Hematopoietic multipotent progenitor cell treated with erythropoietin and hydrocortisone succinate and interleukin-3 and kit ligand, for 15 days (in vitro differentiated cells): ENCODE measurements at places on chromosomes 7 and 10.

GRCh38 chr7:157077021-157077420, 61.7 kb upstream of the UBE3C start:
- no peak for DNase-seq

DNA sequence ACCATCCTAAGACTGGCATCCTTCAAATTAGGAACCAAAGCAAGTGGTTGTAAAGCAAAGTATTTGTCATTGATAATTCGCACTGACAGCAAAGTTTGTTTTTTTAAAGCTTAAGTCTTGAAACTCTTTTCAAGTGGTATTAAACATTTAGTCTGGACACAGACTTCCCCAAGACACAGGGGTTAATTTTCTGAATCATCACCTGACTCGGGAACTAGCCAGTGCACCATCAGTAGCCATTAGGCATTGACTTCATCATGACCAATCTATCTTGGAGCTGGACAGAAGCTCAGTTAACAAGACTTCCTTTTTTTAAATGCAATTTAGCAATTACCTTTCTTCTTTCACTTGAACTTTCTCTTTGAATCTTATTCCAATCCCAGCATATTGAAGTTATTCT, 210.6 kb downstream of the ZNF365 start:
- DNase-seq: no peak

DNA sequence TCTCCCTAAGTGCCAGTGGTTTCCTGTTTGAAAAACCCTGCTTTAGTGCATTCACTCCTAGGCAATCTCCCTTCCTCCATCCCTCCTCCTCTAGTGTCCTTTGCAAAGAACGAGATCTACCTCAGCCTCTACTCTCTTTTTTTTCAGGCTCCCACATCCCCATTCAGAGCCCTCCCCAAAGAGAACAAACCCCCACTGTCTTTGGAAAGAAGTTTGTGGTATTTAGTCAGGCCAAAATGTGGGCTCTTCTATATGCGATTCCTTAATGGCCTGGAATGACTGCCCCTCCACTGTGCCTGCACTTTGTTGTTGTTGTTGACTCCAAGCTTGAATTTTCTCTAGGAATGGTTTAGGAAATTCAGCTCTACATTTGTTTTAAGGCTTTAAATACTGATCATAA, 36.3 kb downstream of the PALS2 start:
- DNase-seq: no peak

GRCh38 chr10:51031950-51032349, 42.3 kb upstream of the PRKG1 start:
- no peak for DNase-seq

- no peak for DNase-seq
Observed at GRCh38 chr7:142560166-142560565, 189.1 kb upstream of the PRSS1 start.

DNA sequence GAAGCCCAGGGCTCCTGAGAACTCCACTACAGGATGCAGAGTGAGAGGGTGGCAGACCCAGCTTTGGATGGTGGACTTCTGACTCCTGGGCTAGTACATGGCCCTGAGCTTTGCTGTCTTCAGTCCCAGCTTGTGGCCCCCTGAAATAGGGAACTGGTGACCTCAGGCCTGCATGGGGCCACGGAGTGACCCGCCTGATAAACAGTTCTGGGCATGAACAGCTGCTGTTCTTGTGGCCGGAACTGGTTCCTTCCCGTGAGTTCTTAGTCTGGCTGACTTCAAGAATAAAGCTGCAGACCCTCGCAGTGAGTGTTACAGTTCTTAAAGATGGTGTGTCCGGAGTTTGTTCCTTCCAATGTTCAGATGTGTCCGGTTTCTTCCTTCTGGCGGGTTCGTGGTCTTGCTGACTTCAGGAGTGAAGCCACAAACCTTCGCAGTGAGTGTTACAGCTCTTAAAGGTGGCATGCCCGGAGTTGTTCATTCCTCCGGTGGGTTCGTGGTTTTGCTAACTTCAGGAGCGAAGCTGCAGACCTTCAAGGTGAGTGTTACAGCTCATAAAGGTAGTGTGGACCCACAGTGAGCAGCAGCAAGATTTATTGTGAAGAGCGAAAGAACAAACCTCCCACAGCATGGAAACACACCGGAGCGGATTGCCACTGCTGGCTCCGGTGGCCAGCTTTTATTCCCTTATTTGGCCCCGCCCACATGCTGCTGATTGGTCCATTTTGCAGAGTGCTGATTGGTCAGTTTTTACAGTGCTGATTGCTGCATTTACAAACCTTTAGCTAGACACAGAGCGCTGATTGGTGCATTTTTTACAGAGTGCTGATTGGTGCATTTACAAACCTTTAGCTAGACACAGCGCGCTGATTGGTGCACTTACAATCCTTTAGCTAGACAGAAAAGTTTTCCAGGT, 268.0 kb downstream of the ZEB1 start:
- DNase-seq: no peak

DNA sequence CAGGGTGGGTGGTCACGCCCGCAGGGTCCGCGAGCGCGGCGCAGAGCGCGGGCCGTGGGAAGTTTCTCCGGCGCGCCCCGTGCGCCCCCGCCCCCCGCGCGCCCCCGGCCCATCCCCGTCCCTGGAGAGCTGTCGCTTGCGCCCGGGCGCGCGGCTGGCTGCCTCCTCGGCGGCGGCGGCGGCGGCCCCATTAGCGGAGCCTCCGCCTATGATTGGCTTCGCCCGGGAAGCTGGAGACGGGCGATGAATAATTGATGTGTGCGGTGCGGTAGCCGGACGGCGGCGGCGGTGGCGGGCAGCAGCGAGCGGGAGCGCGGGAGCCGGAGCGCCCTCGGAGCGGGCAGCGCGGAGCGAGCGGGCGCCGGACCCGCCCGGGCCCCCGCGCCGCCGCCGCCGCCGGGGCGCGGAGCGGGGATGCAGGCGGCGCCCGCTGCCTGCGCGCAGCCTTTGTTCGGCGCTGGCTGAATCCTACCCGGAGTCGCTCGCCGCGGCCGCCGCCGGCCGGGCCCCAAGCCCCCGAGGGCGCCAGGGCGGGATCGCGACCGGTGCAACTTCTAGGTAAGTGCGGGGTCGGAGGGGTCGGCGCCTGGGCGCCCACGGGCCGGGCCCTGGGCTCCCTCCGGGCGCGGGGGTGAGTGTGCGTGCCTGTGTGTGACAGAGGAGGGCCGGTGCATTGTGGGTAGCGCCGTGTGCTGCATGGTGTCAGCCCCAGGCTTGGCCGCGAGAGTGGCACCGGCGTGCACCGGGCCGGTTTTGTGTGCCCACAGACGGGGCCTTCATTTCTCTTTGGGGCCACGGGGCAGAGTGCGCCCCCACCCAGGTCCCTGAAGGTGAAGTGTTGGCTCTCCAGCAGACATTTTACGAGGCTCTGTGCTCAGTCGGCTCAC, 103.8 kb upstream of the PPIF start:
- no peak for DNase-seq

GRCh38 chr7:102227371-102227770, 59.3 kb upstream of the SH2B2 start:
- DNase-seq: no peak

DNA sequence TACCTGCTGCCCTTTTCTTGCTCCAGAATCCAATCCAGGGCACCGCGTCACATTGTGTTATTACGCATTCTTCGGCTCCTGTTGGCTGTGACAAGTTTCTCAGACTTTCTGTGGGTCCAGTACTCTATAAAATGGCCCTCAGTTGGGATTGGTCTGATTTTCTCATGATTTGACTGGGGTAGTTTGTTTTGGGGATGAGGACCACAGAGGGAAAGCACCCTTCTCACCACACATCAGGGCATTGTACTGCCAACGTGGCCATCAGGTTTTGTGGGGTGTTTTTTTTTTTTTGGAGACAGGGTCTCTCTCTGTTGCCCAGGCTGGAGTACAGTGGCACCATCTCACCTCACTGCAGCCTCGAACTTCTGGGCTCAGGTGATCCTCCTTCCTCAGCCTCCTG, 17.0 kb upstream of the ORAI2 start:
- no peak for DNase-seq

GRCh38 chr7:74583630-74584029, 73.9 kb upstream of the GTF2I start:
- no peak for DNase-seq

DNA sequence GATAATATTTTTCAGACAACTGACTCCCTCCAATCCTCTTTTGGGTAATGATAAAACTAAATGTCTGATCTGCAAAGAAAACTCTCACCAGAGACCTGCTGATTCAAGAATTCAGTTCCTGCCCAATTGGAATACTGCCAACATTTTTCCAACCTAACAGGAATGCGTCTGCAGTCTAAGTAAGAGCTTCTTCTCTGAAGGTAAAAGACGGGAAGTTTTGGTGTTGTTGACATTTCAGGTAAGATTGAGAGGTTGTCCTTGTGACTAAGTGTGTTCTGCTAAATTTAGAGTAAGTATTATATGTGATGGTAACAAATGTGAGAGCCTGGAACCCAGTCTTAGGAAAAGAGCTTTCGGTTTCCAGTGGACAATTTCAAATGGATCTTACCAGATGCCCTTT, 17.6 kb downstream of the IFIT5 start:
- DNase-seq: no peak

GRCh38 chr10:43585981-43586729, 11.7 kb upstream of the ZNF239 start:
- DNase-seq: no peak

- DNase-seq: peak; percentile 31
Observed at GRCh38 chr7:106056513-106057203, 55.5 kb downstream of the SYPL1 start.
